B cell (primary cell): ENCODE measurements at places on chromosomes 2 and 18. TPM values are rescaled to one million over a fixed set of nuclear protein-coding genes. Genes with fewer than 3 reads are reported as not detected.

DNA sequence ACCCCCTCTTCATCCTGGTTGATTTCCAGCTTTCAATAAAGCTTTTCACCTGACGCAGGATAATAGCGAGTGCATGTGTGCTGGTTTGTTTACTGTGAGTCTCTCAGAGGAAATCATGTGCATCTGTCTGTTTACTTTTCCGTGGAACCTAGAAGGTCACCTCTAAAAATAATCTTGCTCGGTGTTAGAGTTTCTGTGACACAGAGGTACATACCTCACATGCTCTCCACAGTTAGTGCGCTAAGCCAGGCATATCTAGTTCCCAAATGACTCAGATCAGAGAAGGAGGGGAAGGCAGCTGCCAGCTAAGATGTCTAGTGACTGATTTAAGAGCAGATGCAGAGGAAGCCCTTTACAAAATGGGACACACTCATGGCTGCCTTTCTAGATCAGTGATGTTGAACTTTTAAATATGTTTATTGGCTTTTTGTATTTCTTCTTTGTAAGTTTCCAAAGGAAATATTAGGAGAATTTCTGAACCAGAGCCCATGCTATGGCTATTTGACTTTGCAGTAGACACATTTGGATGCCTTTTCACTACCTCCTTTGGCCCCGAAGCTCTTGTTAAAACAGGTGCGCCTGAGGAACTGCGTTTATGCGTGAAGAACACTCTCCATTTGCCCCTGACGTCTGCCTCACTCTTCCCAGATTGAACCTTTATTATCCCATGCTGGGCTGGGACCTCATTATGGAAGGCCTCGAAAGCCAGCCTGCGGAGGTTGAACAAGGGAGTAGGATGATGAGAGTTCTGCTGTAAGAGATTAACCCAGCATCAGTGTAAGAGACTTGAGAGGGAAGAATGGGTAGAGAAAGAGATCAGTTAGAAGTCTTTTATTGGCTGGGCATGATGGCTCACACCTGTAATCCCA, 145.6 kb downstream of the FAM161A start:
- peak; percentile 15 for DNase-seq

DNA sequence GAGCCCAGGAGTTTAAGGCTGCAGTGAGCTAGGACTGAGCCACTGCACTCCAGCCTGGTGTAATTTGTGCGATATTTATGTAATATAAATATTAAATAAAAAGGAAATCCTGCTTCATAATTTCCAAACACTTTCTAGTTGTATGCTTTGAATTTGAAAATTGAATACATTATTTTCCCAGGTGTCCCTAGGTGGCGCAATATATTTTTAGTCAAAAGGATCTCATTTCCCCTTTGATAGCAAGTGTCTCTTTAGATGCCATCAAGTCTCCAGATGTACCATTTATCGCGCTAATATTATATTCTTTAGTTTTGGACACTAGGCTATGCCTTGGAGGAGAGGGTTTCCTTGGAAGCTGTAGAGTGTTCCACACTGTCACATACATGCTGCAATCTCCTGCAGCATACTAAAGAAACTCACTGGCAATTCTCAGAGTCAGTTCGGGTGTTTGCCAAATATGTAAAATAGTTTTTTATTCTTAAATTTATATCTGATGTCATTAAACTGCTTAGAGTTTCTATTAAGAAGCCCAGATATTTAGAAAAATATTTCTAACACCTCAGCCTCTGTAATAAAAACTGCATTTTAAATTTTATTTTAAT, 5.6 kb upstream of the WDR7 start:
- peak; percentile 43 for DNase-seq

DNA sequence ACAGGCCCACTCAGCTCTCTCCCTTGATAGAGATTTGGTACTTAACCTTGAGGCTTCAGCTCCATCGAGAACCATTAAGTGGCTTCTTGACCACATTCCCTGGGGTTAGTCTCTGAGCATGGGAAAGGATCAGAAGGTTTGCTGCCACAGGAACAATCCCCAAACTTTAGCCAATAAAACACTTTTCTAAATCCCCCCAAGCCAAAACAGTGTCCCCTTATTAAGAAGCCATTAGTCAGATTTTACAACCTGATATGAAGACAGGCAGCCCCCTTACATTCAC, 37.7 kb upstream of the SLC8A1 start:
- no peak for DNase-seq

- no peak for DNase-seq
Observed at GRCh38 chr18:75034937-75035336, 174.0 kb downstream of the PTGR3 start.

DNA sequence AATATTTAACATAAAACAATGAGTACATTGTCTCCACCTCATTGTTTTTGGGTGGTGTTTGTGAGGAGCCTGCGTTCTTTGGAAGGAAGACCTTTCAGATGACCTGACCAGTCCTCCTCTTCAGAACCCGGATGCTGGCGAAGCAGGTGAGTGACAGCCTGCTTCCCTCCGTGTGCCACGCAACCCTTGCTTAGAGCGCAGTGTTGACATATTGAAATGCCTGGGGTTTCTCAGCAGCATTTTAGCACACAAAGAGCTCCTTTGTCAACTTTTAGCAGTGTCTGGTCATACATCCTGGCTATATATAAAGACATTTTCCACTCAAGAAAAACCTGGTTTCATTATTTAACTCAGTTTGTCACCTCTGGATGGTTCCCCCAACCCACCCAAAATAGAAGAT, 335.7 kb upstream of the POU3F3 start:
- no peak for DNase-seq

Gene TMX3
- 72.4 and 73.5 TPM in 2 replicates for total RNA-seq

DNA sequence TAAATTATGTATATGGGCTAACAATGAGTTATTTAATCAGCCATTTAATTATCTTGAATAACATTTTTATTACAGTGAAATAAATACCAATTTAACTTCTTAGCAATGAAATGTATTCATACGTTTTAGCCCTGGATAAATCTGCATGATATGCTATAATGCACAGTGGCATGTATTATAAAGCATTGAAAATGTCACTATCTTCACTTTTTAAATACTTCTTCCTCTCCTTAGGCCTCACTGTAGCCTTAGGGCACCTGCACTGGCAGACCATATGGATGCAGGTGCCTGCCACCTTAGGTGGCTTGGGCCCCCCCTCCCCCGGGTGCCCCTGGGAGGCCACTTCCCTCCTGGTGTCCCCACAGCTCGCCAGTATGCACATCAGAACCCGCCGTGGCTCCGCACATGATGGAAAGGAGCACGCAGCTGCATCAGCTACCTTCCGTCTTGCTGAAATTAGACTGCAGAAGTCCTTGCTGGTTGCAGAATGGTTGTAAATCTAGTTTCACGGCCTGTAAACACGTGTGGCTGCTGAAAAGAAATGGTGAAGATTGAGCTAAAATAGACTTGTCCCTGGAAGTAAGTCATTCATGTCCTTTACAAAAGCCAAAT, 56.7 kb downstream of the ADI1 start:
- peak; percentile 18 for DNase-seq

Gene TMEM18
- total RNA-seq, result 37.8 and 38.5 TPM in 2 replicates

DNA sequence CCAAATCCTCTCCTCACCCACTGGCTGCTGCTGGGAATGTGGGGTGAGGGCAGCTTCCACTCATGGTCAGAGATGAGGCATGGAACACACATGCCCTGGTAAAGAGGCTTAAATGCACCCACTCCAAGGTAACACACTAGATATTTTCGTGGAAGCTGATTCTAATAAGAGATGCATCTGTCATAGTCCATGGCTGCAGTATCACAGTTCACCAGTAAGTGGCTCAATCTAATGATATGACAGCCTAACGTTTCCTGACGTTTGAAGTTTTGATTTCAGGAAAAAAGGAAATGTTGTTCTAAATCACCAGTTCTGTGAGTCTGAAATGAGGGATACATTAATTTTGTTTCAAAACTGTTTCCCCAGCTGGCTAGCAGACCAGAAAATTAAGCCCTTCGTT, 38.2 kb downstream of the LCT start:
- DNase-seq, result no peak

DNA sequence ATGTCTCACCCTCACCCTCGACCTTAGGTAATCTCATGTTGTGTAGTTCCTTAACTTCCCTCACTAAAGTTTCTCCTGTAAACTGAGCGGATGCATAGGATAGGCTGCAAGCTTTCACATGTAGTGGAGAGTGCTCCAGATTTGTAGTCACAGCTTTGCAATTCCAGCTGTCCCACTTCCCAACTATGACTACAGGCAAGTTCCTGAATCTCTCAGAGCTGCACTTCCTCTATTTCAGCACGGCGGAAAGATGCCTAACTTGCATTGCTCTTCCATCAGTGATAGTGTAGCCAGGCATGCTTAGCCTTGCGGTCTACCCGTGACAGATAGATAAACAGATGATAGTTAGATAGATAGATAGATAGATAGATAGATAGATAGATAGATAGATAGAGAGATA, 183.1 kb upstream of the CCDC68 start:
- DNase-seq, result no peak

- DNase-seq, result no peak
Observed at GRCh38 chr2:227862741-227863588, 8.5 kb upstream of the DAW1 start.

Gene PIEZO2
- not detected in 2 replicates for total RNA-seq

DNA sequence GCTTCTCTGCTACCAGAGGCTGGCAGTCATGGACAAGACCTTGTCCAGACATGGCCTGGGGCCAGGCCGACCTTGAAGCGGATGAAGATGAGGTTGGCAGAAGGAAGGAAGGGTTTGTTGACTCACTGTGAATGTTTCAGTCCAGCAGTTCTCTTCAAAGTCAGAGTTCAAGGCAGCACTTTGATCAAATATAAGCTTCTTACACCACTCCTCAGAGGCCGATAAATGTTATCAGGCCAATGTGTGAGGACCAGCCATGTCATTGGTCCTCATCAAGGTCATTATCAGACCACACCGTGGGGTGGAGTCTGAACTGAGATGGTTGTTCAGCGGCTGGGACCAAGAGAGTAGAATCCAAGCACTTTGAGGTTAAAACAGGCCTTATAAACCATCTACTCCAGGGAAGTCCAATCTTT, 35.5 kb downstream of the QPCT start:
- no peak for DNase-seq

Gene C2orf92
- 18.9 and 23.1 TPM in 2 replicates for total RNA-seq

- no peak for DNase-seq
Observed at GRCh38 chr18:449374-449773, 51.1 kb downstream of the COLEC12 start.

Gene COL3A1
- total RNA-seq, result not detected in 2 replicates

GRCh38 chr2:148058641-148059040, 37.8 kb downstream of the MBD5 start:
- DNase-seq, result no peak

Gene PRKAG3
- not detected in 2 replicates for total RNA-seq

DNA sequence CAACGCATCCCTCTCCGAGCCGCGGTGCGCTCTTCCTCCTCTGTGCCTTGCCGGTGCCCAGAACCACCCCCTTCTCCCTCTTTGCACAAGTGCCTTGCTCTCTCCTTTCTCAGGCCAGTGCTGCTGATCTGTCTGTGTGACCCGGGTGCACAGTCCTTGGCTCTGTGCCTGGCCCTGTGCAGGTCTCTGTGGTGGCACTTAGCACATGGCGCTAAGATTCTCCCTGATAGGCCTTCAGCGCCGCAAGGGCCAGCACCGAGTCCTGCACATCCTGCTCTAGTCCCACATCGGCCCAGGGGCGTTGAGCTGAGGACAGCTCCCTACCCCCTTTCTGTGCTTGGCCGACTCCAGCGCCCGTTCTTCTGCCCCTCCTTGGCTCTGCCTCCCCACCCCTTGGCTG, 136.1 kb downstream of the NEDD4L start:
- no peak for DNase-seq

DNA sequence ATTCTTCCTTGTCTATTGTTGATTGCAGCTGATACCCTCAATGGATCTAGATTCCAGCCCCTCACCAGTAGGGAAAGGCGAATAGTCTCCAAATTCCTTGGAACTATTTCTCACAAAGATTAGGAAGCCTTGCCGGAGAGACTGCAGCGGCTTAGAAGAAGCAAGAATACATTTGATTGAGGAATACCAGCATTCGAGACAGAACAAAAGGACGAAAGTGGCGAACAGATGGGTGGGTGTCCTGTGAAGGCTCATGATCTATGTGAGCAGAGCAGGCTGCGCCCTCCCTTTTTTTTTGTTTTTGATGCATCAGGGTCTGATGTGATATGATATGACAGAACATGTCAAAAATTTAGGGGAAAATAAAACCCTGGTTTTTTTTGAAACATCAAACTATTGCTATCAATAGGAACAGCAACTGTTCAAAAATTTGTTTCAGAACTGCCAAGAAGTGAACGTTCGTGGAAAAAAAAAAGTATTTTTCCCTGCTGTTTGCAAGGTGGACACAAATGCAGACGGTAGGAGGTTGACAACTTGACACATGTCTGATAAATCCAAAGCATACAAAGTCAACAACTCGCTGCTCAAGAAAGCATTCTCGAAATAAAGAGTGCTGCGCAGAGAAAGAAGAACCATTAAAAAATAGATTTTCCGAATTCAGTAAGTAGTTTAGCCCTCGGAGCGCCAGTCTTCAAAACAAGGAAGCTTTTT, 49.1 kb downstream of the PTGR3 start:
- no peak for DNase-seq

Gene AFTPH
- total RNA-seq, result 91.6 and 94.1 TPM in 2 replicates

Gene NLRC4
- total RNA-seq, result 0.78 and 0.94 TPM in 2 replicates

- no peak for DNase-seq
Observed at GRCh38 chr2:37771600-37772088, 100.2 kb upstream of the CDC42EP3 start.

Gene DNAJC27
- total RNA-seq, result 15.6 and 16.6 TPM in 2 replicates

DNA sequence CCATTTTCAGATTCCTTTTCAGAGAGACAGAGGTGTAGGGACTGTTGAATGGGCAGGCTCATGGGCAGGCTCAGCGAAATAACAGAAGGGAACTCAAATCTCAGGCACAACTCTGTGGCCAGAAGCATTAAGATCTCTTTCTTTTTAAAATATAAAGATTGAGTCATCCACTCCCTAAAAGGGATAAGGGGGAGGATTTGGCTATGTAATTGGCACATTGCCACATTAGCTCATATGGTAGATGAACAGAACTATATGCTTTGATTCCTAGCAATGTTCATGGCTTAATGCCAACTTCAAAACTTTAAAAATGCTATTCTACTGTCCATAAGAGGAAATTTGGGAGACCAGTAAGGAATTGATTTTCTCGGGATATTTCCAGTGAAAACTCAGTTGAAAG, 53.8 kb upstream of the SLC5A7 start:
- no peak for DNase-seq

Gene WBP1
- total RNA-seq, result 91.5 and 98.4 TPM in 2 replicates

Gene MEIS1
- total RNA-seq, result not detected in 2 replicates

- no peak for DNase-seq
Observed at GRCh38 chr2:206040525-206040924, 45.4 kb downstream of the INO80D start.

DNA sequence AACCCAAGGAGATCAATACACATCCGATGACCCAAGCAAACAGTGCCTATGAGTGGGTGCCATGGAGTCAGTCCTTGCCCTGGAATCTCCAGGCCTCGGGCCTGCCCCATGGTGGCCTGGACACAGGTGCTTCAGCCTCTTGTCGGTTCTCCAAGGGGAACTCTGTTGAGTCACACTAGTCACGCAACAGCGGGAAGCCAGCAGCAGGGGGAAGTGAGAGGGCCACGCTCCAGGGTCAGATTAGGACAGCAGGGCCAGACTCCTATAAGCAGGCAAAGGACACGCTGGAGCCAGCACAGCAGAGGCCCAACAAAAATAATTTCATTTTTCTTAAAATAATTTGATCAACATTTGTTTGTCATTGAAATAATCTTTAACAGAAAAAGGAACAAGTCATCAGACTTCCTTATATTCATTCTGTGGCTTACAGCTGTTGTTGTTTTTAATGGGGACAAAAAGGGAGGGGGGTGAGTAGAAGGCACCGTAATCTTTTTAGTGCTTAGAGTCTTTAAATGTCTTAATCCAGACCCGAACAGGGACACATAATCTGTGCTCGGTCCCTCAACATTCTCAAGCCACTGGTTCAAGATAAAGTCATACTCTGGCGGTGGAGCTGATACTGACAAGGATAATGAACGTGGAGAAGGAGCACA, 16.4 kb upstream of the ARMC9 start:
- peak; percentile 53 for DNase-seq

Gene FBLN7
- total RNA-seq, result 1.1 and 1.2 TPM in 2 replicates

Gene HOXD12
- not detected in 2 replicates for total RNA-seq
